ENCODE measurements at places on chromosomes 16 and 17. TPM values are rescaled to one million over a fixed set of nuclear protein-coding genes. Genes with fewer than 3 reads are reported as not detected.

HES7 gene
- total RNA-seq: 0.15 TPM

RHBDF1 gene
- 60.1 TPM for total RNA-seq

FBXL16 gene
- 0.17 TPM for total RNA-seq

CES5A gene
- not detected for total RNA-seq

COX6A2 gene
- total RNA-seq: not detected

CLEC18C gene
- total RNA-seq: 0.99 TPM

CNGB1 gene
- not detected for total RNA-seq

PERCC1 gene
- total RNA-seq: not detected

PER1 gene
- 9.4 TPM for total RNA-seq

RNF40 gene
- 81.9 TPM for total RNA-seq

FADS6 gene
- not detected for total RNA-seq

KRT25 gene
- not detected for total RNA-seq

PRKCB gene
- total RNA-seq: under 0.01 TPM

MAFG gene
- total RNA-seq: 25.3 TPM

DHRS7C gene
- total RNA-seq: not detected

TMC5 gene
- not detected for total RNA-seq

SEC14L5 gene
- total RNA-seq: 2.0 TPM

KCNJ18 gene
- not detected for total RNA-seq

APPBP2 gene
- 55.7 TPM for total RNA-seq

GGT6 gene
- total RNA-seq: not detected

SLC38A8 gene
- not detected for total RNA-seq

ASPHD1 gene
- total RNA-seq: 6.5 TPM

GDPD1 gene
- total RNA-seq: 0.73 TPM

CAPNS2 gene
- total RNA-seq: 0.99 TPM

FOXC2 gene
- total RNA-seq: 1.0 TPM

CA7 gene
- total RNA-seq: not detected

KRT28 gene
- total RNA-seq: not detected

TSPOAP1 gene
- total RNA-seq: 0.50 TPM

PIK3R5 gene
- not detected for total RNA-seq

SERPINF2 gene
- 0.33 TPM for total RNA-seq

CACNG5 gene
- not detected for total RNA-seq

KRTAP4-1 gene
- not detected for total RNA-seq

TERB1 gene
- not detected for total RNA-seq

GJC1 gene
- total RNA-seq: 10.4 TPM

AANAT gene
- 0.17 TPM for total RNA-seq

QPRT gene
- 29.5 TPM for total RNA-seq

SLC13A2 gene
- not detected for total RNA-seq

All from smooth muscle cell of trachea (primary cell).